ENCODE measurements at places on chromosomes 3 and 15.
A peak's percentile ranks its signal among the peaks of the same experiment; 100 is the strongest.

- no peak for DNase-seq
These were observed 106.7 kb upstream of the TNIK start for GRCh38 chr3:171566803-171567422.

GRCh38 chr3:162236949-162237348 is 740.3 kb downstream of the OTOL1 start:
- no peak for DNase-seq

DNA sequence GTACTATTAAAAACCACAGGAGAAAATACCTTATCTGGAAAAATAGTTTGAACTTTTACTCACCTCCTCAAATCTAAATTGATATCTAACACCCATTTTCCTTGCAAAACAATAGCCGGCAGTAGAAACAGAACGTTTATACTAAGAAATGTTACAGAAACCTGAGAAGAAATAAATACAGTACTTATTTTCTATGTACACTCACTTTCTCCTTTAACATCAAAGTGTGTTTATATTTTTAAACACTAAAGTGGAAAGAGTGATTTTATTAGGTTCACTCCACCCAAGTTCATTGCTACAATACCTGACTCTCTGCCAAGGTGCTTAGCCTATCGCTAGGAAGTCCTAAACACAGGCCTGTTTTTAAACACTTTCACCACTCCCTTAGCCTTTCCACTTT is 87.8 kb upstream of the TJP1 start:
- DNase-seq = no peak

- DNase-seq = no peak
These were observed 98.7 kb upstream of the ZPLD1 start for GRCh38 chr3:102336130-102336529.

DNA sequence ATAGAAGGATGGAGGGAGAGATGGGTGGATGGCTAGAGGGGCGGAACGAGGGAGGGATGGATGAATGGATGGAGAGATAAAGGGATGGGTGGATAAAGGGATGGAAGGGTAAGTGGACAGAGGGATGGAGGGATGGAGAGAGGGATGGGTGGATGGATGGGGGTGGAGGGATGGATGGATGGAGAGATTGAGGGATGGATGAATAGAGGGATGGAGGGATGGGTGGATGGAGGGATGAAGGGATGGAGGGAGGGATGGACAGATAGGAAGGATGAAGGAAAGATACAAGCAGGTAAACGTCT is 313.3 kb downstream of the UACA start:
- no peak for DNase-seq

DNA sequence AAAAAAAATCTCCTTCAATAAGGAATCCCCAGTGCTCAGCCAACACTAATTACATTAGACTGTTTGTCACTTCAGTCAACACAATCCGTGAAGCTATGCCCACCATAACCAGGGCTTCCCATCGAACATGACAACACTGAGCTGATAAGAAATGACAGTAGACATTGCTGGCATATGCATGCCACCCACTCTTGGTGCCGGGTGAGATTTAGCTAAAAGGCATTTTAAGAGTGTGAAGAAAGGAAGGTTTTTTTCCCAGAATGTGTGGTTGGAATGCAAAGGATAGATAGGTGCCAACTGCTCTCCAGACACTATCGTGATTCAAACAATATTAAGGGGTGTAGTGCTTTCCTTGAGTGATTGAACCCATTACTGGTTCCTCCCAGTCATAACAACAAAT is 344.0 kb upstream of the LMCD1 start:
- DNase-seq = no peak

GRCh38 chr3:125612668-125613067 is 17.4 kb upstream of the OSBPL11 start:
- DNase-seq = no peak

DNA sequence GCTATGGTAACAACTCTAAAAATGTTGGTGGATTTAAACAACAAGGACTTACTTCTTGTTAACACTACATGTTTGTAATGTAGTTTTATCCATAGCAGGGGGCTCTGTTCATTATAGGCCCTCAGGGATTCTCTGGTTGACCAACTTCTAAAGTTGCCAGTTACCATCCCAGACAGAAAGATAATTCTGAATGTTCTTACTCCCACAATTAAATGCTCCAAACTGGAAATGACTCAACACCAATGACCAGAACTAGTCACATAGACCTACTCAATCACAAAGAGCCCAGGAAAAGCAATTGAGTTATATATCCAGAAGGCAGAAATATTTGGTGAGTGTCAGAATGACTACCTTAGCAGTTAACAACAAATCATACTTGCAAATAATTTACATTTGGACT is 199.3 kb upstream of the UMPS start:
- no peak for DNase-seq

DNA sequence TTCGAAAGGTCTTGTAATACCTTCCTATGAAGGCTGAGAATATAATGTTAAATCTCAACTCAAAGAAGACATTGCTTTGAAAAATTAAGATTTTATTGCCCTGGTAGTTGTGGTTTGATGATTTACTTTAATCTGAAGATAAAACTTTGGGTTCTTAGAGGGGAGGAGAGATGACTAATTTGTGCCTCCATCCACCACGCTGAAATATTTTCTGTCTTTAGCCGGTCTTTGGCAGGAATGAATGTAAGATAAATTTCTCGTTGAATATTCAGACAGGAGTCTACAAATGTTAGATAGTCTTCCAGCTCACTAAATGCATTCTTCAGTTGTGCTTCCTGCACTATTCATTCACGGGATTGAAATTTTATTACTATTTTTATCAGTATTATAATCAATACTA is 844.3 kb upstream of the NR2F2 start:
- DNase-seq = no peak

GRCh38 chr3:128895843-128896697 is 16.6 kb downstream of the ACAD9 start:
- DNase-seq = no peak

DNA sequence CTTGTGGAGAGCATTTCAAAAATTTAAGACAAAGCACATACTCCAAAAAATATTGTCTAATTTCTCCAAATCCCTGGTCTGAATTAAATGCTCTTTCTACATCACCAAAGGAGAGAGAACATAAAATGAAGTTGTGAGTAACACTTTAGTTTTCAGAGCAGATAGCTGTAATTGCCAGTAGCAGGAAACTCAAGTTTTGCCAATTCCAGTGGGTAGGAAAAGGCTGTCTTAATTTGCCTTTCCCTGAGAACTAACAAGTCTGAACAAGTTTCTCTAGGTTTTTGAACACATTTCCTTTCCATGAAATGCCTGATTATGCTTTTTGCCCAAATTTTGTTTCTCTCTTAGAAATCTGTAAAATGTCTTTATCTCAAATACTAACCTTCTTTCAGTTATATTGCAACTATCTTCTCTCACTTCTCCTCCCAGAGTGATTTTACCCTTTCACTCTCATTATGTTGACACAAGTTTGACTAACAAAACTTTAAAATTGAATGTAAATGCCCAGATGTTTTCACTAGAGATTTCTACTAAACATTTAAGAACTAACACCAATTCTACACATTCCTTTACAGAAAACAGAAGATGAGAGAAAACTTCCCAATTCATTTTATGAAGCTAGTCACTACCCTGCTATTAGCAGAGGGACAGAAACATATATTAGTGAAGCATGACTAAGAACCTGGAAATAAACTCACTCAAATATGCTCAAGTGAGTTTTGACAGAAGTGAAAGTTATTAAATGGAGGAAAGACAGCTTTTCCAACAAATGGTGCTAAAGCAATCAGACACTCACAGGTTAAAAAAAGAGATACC is 38.4 kb downstream of the RFX7 start:
- no peak for DNase-seq

DNA sequence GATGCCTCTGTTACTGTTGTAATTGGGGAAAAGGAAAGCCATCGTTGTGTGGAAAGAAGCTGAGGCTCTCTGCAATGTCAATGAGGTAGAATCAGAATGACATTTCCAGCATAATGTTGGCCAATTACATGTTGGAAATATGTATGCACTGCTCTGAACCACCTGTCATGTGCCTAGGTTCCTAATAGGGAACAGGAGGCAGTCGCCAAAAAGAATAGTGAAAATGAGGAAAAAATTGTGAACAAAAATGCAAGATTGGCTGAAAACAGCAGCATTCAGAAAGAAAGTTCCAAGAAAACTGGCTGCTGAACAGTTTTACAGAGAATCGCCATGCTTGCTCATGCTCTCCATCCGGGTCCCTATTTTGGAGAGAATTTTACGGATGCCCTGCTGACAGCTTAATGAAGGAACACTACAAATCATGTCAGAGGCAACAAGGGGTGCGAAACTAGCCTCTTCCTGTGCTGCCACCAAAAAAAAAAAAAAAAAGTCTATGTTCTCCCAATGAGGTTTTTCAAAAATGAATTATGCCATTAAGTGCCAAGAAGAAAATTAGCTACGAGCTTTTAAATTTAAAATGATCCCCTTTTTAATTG is 305.9 kb upstream of the ARRDC4 start:
- no peak for DNase-seq

- DNase-seq = no peak
These were observed 227.6 kb upstream of the POU1F1 start for GRCh38 chr3:87503900-87504498.

- DNase-seq = no peak
These were observed 139.8 kb downstream of the RPL22L1 start for GRCh38 chr3:170730071-170730812.

DNA sequence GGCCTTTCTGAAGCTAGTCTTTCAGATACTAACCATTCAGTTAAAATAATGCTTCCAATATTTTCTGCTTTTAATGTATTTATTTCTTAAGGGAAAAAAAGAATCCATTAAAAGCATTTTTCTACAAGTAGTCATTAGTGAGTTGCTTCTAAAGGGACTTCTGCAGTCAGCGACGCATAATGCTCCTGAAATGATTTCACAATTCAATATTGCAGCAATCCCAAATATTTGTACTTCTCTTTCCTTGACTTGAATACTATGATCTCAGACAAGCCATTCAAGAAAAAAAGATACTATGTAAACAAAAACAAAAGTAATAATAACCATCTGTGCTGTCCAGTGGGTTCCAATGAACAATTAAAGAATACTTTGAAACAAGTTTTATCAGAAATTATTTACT is 681.0 kb downstream of the DIPK2A start:
- no peak for DNase-seq

GRCh38 chr15:75637245-75638009 is 2.6 kb downstream of the IMP3 start:
- no peak for DNase-seq

DNA sequence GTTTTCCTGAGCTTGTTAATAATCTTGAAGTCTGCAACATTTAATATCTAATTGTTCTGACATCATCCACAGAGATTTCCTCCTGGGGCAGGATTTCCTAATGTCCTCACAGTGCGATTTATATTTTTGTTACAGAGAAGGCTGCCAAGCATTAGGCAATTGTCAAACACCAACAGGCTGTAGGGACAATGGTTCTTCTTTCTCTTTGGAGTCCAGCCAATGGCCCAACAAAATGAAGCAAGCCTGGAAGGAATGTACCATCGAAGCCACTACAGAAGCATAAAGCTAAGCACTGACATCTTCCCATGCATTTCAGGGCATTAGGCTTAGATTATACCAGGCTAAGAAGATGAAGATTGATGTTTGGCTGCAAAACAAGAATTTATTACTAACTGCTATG is 173.0 kb upstream of the FRMD4B start:
- DNase-seq = no peak

DNA sequence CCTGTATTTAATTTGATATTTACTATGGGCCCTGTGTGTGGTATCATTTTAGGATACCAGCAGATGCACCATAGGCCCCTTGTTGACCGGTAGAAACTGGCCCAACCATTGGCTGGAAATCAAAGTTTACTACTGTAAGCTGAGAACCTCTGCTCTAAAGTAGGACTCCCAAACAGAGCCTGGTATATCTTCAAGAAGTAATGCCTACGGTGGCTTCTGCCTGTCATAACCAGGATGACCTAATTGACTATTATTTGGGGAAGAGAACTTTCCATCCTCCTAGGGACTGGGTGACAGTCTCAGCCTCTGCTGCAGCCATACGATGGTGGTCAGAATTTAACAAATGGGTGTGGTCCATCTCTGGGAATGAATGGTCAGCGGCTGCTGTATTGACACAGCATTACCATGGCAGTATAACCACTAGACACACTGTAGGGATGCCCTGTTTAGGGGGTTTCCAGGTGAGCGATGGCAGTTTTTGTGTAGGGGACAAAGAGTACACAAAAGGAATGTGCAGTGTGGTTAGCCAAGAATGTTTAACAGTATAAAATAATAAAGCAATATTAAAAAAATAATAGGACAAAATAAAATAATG is 37.3 kb downstream of the RARB start:
- no peak for DNase-seq

- DNase-seq = peak; percentile 14
These were observed 42.0 kb upstream of the ATP10A start for GRCh38 chr15:25905140-25905539.

- no peak for DNase-seq
These were observed 113.9 kb downstream of the OXNAD1 start for GRCh38 chr3:16378920-16379319.

- DNase-seq = no peak
These were observed 40.5 kb upstream of the GYG1 start for GRCh38 chr3:148950806-148951205.

DNA sequence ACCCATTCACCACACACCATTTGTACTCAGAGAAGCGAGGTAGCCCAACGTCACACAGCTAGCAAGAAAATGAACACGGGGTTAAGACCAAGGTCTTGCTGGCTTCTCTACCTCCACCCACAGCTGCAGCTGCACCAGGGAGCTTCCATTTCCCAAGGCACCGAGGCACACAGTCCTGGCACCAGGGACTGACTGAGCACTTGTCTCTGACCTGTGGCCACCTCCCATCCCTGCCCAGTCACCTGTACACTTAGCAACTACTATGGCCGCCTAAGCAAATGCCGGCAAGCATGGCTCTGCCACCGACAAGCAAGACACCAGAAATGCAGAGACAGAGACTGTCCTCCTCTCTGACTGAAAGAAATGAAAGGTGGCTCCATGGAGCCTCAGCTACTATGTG is 15.3 kb downstream of the ZXDC start:
- DNase-seq = no peak

- DNase-seq = no peak
These were observed 22.8 kb upstream of the FLNB start for GRCh38 chr3:57985176-57985983.

- DNase-seq = no peak
These were observed 167.9 kb downstream of the OSBPL10 start for GRCh38 chr3:31813197-31813596.

All from stimulated activated CD8-positive, alpha-beta memory T cell treated with anti-CD3 and anti-CD28 coated beads, Interleukin-4, amount 100 ng/mL, for 24 hours (primary cell).